Activated CD4-positive, CD25-positive, alpha-beta regulatory T cell (primary cell): ENCODE measurements at places on chromosomes 2 and 18.

DNA sequence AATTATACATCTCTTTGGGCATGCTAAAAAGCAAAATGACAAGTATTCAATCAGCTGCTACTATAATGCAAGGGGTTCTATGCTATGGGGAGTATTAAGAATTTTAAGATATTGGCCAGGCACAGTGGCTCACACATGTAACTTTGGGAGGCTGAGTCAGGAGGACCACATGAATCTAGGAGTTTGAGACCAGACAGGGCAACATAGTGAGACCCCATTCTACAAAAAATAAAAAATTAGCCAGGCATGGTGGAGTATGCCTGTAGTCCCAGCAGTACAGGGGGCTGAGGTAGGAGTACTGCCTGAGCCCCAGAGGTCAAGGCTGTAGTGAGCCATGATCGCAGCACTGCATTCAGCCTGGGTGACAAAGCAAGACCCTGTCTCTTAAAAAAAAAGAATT, 5.5 kb upstream of the KIAA2012 start:
- DNase-seq = no peak

GRCh38 chr2:111246620-111247061, 125.9 kb downstream of the BCL2L11 start:
- DNase-seq = no peak

GRCh38 chr2:159617646-159618045, 1.3 kb upstream of the BAZ2B start:
- DNase-seq = no peak

DNA sequence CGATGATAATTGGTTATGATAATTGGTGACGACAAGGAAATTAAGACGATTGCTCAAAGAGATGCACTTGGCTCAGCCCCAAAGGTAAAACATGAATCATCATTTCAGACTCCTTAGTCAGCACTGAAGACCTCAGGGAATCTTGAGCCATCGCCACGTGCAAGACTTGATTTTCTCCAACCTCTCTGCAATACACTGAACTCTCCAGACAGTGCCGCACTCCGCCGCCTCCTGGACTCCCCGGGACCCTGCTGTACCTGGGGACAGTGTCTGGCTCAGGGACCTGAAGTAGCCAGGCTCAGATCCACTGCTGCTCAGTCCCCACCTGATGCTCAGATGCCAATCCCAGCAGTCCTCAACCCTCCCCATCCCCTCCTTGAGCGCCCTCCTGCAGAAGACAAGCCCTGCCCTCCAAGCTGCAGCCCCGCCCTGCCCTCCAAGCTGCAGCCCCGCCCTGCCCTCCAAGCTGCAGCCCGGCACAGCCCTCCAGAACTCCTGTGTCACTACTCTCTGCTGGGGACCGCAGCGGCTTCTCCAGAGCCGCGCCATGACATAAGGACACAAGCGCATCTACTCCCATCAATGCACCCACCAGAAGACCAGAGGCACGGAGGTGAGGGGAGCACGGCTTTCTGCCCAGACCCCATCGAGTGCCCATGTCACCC, 1.1 kb downstream of the TMEM18 start:
- DNase-seq = peak; percentile 37

DNA sequence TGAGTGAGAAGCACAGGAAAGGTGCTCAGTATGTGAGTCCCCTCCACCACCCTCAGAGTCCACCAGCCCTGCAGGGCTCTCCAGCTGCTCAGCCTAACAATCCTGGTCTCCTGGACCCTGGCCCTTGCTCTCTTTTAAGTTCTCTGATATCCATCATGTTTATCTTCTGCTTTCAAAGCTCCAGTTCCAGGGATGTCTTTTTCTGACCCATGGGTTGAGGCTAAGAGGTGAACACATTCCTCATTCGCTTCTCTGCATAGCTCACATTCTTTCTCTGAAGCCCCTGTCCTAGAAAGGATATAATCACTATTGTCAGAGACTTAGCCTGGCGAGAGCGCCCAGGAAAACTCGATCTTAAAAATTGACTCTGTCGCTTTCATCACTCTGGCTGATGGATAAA, 86.4 kb downstream of the ARL4C start:
- no peak for DNase-seq

GRCh38 chr2:238895361-238895882, 47.5 kb downstream of the TWIST2 start:
- no peak for DNase-seq

GRCh38 chr18:4230450-4231168, 224.5 kb downstream of the DLGAP1 start:
- DNase-seq = no peak

GRCh38 chr2:222535477-222535876, 111.1 kb downstream of the SGPP2 start:
- no peak for DNase-seq

DNA sequence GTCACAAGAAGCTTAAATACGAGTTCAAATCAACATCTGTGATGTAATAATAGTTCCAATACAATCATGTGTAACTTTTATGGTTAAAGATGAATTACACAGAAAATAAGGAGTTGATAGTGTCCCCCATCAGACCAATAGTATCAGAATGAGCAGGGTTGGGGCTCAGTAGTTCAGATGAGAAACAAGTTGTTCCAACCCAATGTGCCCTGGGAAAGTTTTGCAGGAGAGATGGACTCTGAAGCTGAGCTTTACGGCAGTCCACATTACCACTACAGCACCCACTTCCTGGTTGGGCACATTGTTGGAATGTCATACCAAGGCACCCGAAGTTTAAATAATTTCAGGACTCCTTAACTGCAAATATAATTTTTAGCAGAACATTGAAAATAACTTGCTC, 12.1 kb upstream of the CXCR4 start:
- no peak for DNase-seq

DNA sequence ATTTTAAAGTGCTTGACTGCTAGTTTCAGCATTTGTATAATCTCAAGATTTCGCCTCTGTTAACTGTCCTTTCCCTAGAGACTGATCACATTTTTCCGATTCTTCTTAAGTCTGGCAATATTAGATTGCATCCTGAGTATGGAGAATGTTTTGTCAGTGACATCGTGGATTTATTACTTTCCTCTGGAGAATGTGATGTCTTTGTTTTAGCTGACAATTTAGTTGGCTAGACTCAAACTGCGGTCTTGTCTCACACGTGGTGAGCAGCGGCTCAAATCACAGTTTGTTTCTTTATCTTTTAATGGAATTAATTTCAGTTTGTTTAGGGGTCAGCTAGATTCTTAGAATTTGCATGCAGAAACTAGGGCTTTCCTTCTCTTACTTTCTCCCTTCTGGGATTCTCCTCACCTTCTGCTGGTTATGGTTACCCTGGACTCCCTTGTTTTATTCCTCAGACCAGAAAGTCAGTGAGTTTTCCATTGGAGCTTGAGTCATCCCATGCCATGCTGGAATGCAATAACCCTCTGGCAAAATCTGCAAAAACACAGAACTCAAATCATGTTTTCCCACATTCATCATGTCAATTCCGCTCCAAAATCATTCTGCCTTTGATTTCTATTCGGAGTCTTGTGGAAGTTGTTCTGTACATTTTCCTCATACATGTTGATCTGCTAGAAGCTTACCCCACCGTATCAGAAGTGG, 327.2 kb upstream of the TRIB2 start:
- no peak for DNase-seq

DNA sequence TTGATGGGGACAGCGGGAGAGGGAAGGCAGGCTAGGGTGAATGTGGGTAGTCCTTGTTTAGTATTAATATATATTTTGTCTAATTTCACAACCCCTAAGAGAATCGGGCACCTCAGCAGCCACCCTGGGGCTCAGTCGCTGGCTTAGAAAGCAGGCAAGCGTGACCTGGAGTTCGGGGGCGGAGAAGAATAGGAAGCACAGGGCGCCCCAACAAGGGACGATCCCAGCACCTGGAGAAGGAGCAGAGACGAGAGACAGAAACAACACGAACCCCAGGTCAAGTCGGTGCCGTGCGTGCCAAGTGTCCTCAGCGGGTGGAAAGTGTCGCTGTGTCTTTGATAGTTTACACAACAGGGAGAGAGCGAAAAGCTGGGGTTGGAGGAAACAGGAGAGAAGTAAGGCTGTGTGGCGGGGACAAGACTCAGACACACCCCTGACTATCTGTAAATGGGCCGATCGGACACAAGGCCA, 95.4 kb downstream of the NFATC1 start:
- DNase-seq = no peak

DNA sequence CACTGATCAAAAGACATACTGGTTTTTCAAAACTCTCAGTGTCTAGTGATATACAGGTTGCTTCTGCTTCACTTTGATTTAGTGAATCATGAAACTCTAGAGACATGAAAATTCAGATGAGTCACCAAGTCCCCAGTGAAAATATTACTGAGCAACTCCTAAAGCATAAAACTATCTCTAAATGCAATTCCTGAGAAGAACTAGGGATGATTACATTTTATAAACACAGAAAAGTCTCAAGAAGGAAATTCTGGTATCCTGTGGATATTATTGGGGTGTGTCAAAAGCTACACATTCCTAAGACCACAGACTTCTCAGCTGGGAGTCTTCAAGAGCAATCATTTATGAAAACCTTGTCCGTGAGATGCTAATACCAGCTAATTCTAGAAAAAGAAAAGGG, 9.7 kb downstream of the LRRTM4 start:
- no peak for DNase-seq

DNA sequence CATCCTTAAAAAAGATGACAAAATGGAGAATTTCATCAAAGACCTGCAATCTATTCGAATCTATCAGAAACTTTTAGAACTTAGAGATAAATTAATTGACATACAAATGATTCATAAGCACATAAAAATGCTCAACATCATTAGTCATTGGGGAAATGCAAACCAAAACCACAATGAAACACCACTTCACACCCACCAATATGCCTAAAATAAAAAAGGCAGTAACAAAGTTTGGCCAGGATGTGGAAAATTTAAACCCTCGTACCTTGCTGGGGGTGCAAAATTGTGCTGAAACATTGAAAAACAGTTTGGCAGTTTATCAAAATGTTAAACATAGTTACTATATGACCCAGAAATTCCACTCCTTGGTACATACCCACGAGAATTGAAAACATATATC, 11.5 kb upstream of the EIF2AK3 start:
- no peak for DNase-seq

DNA sequence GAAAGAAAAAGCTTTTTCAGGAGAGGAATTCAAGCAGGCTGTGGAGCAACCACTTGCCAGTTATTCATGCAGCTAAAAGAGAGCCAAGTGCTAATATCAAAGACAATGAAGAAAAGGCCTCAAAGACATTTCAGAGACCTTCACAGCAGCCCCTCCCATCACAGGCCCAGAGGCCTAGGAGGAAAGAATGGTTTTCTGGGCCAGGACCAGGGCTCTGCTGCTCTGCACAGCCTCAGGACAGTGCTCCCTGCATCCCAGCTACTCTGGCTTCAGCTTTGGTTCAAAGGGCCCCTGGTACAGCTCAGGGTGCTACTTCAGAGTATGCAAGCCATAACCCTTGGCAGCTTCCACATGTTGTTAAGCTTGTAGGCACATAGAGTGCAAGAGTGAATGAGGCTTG, 119.5 kb downstream of the MSTN start:
- no peak for DNase-seq

DNA sequence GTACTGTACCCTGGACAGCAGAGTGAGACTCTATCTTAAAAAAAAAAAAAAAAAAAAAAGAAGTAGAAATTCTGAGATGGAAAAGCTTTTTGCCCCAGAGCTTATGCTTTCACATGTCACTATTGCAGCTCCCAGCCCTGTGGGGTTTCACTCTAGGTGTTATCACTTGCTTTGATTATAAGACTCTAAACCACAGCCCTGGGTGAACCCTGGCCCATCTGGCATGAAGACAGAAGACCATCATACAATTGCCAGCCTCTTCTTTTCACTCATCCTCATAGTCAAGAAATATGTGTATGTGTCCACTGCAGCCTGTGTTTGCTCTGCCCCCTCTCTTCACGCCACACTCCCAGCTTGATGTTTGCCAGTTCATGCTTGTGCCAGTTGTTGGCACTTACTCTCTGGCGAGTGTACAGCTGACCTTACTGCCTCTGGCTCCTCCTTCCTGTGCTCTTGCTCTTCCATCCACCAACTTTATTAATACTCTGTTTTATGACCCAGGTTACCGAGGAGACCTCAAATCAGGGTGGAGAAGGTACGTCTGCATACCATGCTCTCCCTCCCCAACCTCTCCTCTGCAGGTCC, 136.7 kb upstream of the NCK2 start:
- DNase-seq = no peak

- no peak for DNase-seq
Measured at GRCh38 chr2:65778137-65778536, 345.7 kb upstream of the SPRED2 start.

DNA sequence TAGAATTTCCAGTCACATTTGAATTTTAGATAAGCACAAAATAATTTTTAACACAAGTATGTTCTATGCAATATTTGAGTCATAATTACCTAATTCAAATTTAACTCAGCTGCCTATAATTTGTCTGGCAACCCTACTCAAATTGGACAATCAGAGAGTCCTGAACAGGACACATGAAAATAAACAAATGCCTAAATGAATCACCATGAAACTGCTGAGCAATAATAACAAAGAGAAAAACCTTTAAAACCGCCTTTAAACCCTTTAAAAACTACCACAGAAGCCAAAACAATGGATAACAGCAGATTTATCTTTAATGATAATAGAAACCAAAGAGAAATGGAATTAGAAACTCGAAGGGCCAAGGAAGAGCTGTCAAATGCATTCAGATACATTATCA, 39.5 kb downstream of the ARL4C start:
- no peak for DNase-seq

DNA sequence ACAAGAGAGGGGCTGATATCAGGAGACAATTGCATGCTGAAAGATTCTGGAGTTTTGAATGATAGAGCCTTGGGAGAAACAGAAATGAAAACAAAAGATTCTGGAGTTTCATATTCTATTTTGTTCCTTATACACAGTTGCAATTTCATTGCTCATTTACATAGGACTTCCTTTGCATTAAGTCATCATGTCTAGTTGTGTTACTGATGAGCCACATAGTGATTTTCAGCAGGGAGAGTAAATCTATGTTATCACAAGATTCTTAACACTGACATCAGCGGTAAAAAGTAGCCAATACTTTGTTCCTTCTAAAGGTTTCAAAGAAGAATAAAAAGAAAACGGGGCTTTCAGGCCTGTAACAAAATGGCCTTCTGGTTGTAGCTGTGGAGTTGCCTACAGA, 7.1 kb downstream of the ADAM17 start:
- no peak for DNase-seq

DNA sequence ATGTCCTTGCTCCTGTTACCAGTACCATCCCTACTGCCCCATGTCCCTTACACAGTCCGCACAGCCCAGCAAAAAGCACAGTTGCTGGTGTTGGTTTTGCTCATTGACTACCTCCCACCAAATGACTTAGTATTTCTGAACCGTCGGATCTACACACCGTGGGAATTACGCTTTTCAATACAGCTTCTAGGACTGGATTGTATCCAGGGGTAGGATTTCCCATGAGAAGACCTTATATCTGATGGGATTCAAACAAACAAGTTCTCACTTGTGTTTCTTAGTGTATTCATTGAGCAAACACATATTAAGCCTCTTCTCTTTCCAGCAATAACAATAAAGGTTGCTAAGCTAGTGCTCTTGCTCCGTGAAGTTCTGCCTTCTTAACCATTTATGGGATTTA, 25.8 kb downstream of the TRAPPC12 start:
- DNase-seq = no peak

- no peak for DNase-seq
Measured at GRCh38 chr2:56170988-56171387, 12.8 kb upstream of the CCDC85A start.
